Adipocyte (in vitro differentiated cells): ENCODE measurements at places on chromosomes 16 and 17.

DNA sequence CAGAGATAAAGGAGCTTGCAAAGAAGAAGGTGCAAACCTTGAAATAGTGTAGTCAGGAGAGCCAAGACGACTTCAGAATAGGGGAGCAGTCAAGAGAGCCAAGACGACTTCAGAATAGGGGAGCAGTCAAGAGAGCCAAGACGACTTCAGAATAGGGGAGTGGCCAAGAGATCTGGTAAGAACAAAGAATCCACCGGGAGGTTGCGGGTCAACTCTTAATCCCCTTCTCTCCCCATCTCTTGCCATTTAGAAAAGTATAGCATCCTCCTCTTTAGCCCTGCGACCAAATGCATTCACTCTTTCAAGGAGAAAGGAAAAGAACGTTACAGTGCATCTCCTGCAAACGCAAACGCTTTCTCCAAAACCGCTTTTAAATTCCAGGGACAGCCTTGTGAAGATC is 713 bp downstream of the KNOP1 start:
- DNase-seq = no peak

DNA sequence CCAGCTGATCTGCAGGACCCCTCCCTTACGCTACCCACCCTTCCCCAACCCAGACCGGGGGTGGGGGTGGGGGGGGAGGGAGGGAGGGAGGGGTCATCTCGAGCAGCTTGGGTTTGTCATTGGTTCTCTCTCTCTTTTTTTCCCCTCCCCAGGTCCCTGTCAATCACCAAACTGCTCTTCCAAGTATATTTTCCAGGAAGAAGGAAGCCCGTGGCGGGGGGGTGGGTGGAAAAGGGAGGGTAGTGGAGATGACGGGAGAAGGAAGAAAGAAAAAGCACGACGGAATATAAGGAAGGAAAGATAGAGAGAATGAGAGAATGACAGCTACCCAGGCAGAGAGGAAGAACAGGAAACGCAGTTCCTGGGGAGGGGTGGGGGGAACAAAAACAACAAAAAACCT is 17.9 kb downstream of the SALL1 start:
- DNase-seq = no peak

GRCh38 chr16:27025581-27025980 is 41.1 kb upstream of the C16orf82 start:
- no peak for DNase-seq

DNA sequence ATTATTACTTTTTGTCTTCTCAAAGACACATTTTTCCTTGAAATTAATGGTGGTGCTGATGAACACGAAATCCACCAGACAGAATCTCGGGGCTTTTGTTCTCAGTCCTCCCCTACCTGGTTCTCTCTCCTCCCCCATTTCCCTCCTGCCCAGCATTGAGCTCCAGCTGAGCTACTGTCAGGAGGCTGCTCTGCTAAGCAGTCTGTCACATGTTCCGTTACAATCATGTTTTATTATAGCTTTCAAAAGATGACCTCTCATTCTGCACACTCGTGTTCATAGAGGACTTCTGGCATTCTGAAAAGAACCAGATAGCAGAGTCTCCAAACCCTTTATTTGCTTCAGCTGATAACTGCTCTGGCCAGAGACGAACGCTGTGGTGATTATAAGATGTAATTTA is 732.5 kb upstream of the RBFOX1 start:
- no peak for DNase-seq

GRCh38 chr17:49951362-49952082 is 17.5 kb upstream of the DLX4 start:
- no peak for DNase-seq

GRCh38 chr16:35754391-35755369 is 2295.3 kb downstream of the TP53TG3F start:
- DNase-seq = no peak

DNA sequence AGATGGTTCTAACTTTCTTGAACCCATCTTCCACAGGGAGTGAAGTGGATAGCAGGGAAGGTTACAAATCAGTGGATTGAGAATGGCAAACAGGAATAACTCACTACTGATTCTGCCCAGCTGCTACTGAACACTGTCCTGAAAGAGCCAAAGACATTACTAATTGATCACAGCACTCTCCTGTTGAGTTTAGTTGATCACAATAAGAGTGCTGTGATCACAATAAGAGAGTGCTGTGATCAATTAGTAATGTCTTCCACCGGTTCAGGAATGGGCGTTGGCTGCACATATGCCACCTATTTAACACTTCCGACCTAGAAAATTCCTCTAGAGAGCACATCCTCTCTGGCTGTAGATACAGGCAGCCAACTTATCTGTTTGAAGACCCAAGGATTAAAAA is 11.4 kb downstream of the CFAP97D1 start:
- DNase-seq = peak; percentile 24

DNA sequence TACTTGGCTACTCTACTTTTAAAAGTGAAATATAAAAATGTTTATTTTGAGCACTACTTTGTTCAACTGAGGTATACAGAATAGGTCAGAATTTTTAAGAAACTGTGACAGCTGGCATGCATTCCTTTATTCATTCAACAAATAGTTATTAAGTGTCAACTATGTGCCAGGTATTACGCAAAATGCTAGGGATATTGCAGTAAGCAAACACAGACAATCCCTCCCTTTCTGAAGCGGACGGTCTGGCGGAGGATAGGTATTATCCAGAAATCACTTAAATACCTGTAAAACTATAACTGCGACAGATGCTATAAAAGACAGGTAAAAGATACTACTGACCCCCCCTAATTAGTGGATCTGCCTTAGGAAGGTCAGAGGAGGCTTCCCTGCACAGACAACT is 26.1 kb downstream of the METTL16 start:
- no peak for DNase-seq

- no peak for DNase-seq
Measured at GRCh38 chr17:59327981-59328290, 3.5 kb upstream of the YPEL2 start.

DNA sequence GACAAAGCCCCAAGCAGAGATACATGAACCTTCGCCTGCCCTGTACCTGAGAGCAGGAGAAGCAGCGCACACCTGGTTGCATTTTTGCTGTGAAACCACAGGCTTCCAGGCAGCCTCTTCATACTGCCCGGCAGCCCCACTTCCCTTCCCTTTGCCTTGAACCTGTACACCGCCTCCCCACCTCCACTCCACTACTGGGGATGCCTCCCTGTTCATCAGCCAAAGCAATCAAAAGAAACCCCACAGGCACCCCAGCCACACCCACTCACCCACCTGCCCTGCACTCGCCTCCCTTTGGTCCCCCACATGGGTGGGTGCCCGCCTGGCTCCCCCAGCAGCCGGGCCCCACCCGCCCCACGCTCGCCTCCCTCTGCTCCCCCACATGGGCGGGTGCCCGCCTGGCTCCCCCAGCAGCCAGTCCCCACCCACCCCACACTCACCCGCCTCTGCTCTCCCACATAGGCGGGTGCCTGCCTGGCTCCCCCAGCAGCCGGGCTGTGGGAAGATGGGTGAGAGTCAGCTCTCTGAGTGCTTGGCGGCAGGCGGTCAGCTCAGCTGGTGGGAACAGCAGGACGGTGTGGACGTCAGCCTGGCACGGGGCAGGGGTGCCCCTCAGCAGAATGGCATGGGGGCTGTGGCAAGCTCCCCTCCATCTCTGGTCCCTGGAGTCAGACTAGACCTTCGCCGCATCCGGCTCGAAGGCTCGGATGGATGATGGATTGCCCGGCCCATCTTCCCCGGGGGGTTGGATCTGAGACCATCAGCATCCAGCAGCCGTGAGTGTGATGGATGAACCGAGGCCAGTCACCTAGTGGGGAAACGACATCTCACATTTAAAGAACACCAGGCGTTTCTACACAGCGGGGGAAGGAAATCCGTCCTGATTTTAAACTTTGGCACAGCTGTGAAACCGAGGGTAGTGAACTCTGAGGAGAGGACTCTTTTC is 135.6 kb downstream of the BANP start:
- DNase-seq = no peak

DNA sequence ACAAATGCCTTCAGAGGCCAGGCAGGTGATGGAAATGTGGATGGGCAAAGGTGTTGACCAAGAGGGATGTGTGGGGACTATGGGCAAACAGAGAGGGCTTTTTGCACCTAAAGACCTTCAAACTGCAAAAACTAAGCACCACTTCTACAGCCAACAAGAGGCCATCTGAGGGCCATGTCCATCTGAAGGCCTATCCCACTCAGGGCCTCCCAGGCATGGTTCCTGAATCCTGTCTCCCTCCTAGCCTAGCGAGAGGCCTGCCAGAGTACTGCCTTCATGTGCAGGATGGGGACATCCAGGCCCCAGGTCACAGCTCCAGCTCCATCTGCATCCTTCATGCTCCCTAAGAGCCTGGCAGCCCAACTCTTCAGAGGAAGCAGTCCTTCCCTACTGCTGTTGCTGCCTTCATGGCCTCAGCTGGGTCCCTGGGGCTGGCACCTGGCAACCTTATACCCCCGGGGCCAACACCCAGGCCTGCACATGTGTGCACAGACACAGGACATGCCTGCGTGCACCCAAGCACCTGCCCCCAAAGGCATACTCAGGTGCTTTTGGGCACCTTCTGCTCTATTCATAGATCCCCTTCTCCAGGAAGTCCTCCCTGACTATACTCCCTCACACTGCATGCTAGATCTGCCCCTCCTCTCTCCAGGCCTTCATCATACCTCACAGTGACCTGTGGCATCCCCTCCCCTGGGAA is 95.2 kb downstream of the C16orf78 start:
- no peak for DNase-seq
